Effector memory CD8-positive, alpha-beta T cell (primary cell): ENCODE measurements at places on chromosomes 3 and 15.

DNA sequence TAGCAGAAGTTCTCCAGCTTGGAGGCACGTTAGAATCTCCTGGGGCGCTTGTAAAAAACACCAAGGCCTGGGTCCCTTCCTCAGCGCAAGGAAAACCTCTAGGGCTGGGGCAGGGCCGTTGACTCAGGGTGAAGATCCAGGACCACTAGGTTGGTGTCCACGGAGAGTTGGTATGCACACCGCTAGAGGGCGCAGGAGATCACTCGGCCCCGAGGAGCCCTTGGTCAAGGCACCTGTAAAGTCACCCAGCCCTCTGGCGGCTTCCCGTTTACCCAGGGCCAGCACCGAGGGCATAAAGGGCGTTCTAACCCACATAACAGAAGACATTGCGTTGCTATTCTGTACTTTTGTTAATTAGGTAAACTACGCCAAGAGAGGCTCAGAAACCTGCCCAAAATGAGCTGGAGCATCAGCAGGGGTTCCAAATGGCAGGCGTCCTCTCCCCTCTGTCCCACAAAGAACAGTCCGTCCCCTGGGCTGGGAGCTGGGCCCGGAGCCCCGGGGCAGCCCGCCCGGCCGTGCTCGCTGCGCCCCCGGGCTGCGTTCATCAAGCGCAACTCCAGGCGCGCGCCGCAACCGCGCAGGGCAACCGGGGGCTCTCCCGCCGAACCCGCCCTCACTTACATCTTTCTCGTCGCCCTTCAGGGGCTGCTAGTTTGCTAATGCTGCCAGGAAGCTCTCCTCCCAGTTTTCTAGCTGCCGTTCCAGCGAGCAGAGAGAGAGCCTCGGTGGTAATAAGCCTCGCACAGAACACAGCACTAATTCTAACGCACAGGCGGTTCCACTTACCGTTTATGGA is 332.1 kb downstream of the ARRDC4 start:
- no peak for DNase-seq

DNA sequence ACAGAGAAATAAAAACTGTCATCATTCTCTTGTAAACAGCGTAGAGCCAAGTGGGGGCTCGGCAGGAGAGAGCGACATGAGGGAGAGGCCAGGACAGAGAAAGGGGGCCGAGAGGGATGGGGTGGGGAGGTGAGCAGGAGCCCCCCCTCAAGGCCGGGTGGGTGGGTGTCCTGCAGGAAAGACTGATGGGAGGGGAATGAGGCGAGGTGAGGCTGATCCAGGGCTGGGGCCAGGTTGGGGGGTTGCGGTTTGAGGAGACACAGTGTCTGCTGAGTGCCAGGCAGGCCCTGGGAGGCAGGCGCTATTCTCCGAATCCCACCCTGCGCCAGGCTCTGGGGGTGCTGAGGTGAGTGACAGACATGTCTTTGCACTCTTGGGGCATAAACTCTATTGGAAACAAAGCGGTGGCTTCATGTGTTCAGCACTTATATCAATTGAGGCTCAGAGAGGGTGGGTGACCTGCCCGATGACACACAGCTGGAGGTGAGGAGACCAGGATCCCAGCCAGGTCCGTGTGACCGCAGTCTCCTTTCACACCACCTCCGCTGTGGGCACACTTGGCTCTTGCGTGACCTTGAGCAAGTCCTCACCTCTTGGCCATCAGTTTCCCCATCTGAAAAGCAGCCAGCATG is 19.6 kb upstream of the CSPG4 start:
- DNase-seq, result no peak

DNA sequence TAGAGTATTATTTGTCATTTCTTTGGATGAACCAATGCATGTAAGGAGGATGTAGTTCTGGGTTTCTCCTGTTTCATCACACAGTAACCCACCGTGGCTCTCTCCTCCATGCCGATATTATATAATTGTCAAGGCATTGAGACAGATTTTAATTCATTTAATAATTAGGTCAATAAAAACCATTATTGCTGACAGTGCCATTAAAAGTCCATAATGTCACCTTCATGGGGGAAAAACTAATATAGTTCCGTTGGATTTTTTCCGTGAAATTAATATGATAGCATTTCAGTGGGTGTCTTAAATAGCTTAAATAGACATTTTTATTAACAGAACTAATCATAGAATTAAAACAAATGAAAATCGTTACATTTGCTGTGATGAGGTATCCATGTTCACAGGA is 747.7 kb upstream of the CFAP20DC start:
- DNase-seq, result no peak

GRCh38 chr3:15223685-15224572 is 17.9 kb downstream of the CAPN7 start:
- no peak for DNase-seq

DNA sequence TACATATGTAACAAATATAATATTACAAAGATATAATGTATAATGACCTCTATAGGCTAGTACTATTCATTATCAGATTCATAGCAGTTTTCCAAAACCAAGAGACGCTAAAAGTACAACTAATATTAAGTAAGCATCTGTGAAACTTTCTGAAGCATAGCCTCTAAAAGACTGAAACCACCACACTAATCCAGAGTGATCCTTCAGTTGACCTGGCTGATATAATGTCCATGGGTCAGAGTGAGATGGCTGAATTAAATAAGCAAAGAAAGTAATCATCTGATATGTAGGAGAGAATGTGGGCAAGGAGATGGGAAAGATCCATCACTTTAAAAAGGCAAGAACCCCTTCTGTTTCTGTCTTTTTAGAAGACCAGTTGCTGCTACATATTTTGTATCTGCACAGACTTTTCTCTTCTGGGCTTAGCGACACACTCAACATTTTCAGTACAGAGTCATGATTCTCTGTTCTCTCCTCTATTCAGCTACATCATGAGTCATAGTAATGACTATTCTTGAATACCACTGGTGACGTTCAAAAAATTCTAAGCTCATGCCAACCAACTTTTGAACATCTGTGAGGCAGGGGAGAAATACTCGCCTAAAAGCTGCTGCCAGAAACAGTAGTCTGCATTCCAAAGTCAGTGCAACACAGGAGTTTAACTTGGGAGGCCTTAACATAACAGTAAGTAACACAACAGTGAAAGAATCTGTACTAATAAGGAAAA is 149.6 kb downstream of the MAGI1 start:
- no peak for DNase-seq

DNA sequence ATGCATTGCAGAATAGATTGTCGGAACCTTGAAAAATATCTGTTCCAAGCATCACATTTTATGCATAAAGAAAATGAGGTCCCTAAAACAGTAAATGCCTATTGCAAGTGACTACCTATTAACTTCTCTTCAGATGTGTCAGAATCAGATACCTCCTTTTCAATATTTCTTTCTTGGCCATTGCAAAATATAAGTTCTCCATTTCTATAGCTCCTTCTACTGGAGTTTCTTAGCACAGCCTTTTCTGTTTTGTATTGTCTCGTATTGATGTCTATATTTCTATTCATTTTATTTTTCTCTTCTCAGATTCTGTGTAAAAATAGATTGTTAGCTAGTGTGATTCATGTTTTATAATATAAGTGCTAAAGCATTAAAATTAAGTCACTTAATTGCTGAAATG is 63.4 kb downstream of the PPARG start:
- no peak for DNase-seq

DNA sequence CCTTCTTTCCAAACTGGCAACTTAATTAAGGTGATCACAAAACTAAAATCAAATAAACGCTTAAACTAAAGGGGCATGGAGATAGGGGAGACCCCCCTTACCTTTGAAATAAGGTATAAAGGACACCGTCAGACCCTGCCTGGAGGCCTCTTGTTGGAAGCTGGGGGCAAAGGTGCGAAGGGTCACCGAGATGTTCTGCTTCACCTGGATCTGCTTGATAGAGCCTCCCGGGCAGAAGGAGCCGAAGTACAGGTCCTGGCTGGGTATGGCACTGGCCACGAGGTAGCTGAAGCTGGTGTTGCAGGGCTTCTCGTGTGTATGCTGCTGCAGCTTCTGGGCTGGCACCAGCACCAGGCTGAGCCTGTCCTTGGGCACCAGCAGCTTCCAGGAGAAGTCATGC is 53.0 kb downstream of the CDCP1 start:
- no peak for DNase-seq
